Activated CD4-positive, alpha-beta T cell treated with anti-CD3 and anti-CD28 coated beads, Interleukin-2, amount 10 ng/mL, durations not matched to agents 24 days and 14 days (primary cell): ENCODE measurements at places on chromosomes 7 and 10. TPM values are rescaled to one million over a fixed set of nuclear protein-coding genes. Genes with fewer than 3 reads are reported as not detected.
A peak's percentile ranks its signal among the peaks of the same experiment; 100 is the strongest.

The NODAL gene
- total RNA-seq, result not detected in 2 replicates

The PDE1C gene
- total RNA-seq, result not detected in 2 replicates

The EN2 gene
- total RNA-seq, result not detected in 2 replicates

DNA sequence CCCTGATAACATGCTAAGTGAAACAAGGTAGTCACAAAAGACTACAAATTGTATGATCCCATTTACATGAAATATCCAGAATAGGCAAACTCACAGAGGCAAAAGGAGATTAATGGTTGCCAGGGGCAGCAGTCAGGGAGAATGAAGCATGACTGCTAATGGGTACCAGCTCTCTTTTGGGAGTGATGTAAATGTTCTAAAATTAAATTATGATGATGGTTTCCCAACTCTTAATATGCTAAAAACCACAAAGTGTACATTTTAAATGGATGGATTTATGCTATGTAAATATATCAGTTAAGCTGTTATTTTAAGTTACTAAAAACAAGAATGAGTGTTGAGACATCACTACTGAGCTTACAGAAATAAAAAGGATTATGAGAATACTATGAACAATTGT is 12.6 kb downstream of the CYP51A1 start:
- H3K27me3 ChIP-seq, result no peaks in the 10 kb centered on the region
- no peak for DNase-seq
- no peak overlapping the region for H3K27ac ChIP-seq
- peaks cover 22% of the 10 kb centered on the region for H3K4me1 ChIP-seq
- H3K4me3 ChIP-seq, result no peak overlapping the region

The LBX1 gene
- total RNA-seq, result not detected in 2 replicates

The RTKN2 gene
- 2.7 and 3.4 TPM in 2 replicates for total RNA-seq

The EBLN1 gene
- not detected in 2 replicates for total RNA-seq

The PRPS1L1 gene
- not detected in 2 replicates for total RNA-seq

GRCh38 chr10:80526218-80526617 is 11.5 kb upstream of the SH2D4B start:
- DNase-seq, result no peak
- H3K36me3 ChIP-seq, result peaks cover 40% of the 10 kb centered on the region
- peak overlapping the region; percentile 66 for H3K4me3 ChIP-seq
- peak overlapping the region; percentile 87 for H3K27ac ChIP-seq
- peaks cover 68% of the 10 kb centered on the region for H3K4me1 ChIP-seq
- no peaks in the 10 kb centered on the region for H3K27me3 ChIP-seq

GRCh38 chr10:79346388-79347225 is 662 bp upstream of the PPIF start:
- H3K27me3 ChIP-seq, result no peaks in the 10 kb centered on the region
- peaks cover 31% of the 10 kb centered on the region for H3K36me3 ChIP-seq
- peak; percentile 70 for DNase-seq
- peak overlapping the region; percentile 53 for H3K27ac ChIP-seq
- peak overlapping the region; percentile 93 for H3K4me3 ChIP-seq
- peaks cover 47% of the 10 kb centered on the region for H3K4me1 ChIP-seq

- peak overlapping the region; percentile 81 for H3K27ac ChIP-seq
- H3K36me3 ChIP-seq, result peaks cover 19% of the 10 kb centered on the region
- DNase-seq, result no peak
- no peak overlapping the region for H3K4me3 ChIP-seq
Measured at GRCh38 chr10:6292741-6293151, 90.0 kb downstream of the PFKFB3 start.

DNA sequence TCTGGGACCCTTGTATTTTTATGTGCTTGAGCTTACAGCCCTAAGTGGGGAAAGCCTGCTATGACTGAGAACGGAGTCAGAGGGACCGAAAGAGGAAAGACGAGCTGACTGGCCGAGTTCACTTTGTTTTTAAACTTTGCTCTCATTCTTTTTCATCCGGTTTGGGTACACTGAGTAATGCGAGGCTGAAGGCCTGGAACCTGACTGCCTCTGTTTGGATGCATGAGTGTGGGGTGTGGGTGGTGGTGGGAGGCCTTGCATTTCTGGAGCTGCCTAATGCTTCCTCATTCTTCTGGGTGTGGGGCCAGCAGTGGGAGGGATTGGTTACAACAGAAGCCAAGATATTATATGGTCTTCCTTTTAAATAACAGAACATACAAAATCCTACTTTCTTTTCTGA is 155.5 kb downstream of the BUB3 start:
- no peak overlapping the region for H3K4me3 ChIP-seq
- H3K27ac ChIP-seq, result no peak overlapping the region
- no peak for DNase-seq
- H3K27me3 ChIP-seq, result no peaks in the 10 kb centered on the region
- H3K4me1 ChIP-seq, result no peaks in the 10 kb centered on the region

GRCh38 chr10:124098575-124098974 is 5.2 kb upstream of the CHST15 start:
- no peak overlapping the region for H3K27ac ChIP-seq
- no peaks in the 10 kb centered on the region for H3K4me1 ChIP-seq
- no peak overlapping the region for H3K4me3 ChIP-seq
- H3K27me3 ChIP-seq, result peaks cover 28% of the 10 kb centered on the region
- H3K36me3 ChIP-seq, result no peaks in the 10 kb centered on the region

DNA sequence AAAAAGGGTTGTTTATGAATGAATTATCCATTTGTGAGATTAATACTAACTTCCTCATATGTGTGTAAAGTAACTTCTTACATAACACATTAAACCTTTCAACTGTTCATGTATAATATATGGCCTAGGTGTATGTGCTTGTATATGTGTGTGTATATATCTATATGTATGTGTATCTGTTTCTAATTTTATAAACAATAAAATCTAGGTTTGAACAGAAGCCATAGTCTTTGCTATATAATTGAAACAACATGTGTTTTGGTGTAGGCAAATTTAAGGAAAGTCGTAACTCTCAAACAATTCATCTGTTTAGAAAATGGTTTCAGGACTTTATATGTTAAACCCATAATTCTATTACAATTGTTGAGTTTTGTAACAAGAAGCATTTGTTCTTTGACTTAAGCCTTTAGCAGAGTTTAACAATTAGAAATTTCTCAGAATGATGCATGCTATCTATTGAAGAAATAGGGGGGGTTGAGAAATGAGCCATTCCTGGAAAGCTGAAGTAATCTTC is 103.3 kb downstream of the BBS9 start:
- no peak for DNase-seq
- no peaks in the 10 kb centered on the region for H3K27me3 ChIP-seq
- H3K4me1 ChIP-seq, result no peaks in the 10 kb centered on the region
- H3K36me3 ChIP-seq, result no peaks in the 10 kb centered on the region

- no peaks in the 10 kb centered on the region for H3K27me3 ChIP-seq
- no peak overlapping the region for H3K27ac ChIP-seq
- no peak for DNase-seq
- no peak overlapping the region for H3K4me3 ChIP-seq
- peaks cover 24% of the 10 kb centered on the region for H3K36me3 ChIP-seq
Measured at GRCh38 chr7:44213877-44214388, 13.2 kb downstream of the YKT6 start.

GRCh38 chr7:93723424-93724124 is 149.1 kb upstream of the CALCR start:
- H3K27ac ChIP-seq, result no peak overlapping the region
- H3K4me1 ChIP-seq, result no peaks in the 10 kb centered on the region
